ENCODE measurements at places on chromosomes 3 and 15. TPM values are rescaled to one million over a fixed set of nuclear protein-coding genes. Genes with fewer than 3 reads are reported as not detected.

Gene SMCO1
- polyA plus RNA-seq, result not detected

Gene GOLGA6L10
- polyA plus RNA-seq, result 2.9 TPM

Gene STRA6
- 0.65 TPM for polyA plus RNA-seq

Gene CHRM5
- polyA plus RNA-seq, result not detected

All from esophagus (tissue), 2 donors.